ENCODE measurements at places on chromosomes 11 and 22. TPM values are rescaled to one million over a fixed set of nuclear protein-coding genes. Genes with fewer than 3 reads are reported as not detected.

GRCh38 chr11:65491614-65492386, 7.0 kb upstream of the MALAT1 start:
- no peak for ATAC-seq
- H3K4me1 ChIP-seq: peaks cover 18% of the 10 kb centered on the region
- H3K4me3 ChIP-seq: peak overlapping the region; percentile 90
- H3K27me3 ChIP-seq: no peaks in the 10 kb centered on the region
- peaks cover 11% of the 10 kb centered on the region for H3K36me3 ChIP-seq

DNA sequence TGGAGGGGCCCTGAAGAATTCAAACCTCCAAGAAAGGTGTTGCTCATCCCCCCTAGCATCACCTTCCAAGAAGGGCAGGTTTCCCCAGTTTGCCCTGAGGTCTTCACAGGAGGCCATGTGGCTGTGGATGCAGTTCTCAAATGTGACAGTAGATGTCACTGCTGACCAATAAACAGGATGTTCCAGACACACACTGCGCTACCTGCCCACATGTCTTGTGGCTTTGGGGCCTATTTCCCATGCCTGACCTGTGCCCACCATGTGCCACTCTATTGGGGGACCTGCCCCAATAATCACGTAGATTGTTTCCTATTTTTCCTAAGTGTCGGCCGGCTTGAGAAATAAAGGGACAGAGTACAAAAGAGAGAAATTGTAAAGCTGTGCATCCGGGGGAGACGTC, 4.5 kb downstream of the GSTT2 start:
- H3K4me1 ChIP-seq: peaks cover 11% of the 10 kb centered on the region
- H3K36me3 ChIP-seq: no peaks in the 10 kb centered on the region
- ATAC-seq: peak; percentile 90
- H3K27me3 ChIP-seq: no peaks in the 10 kb centered on the region
- H3K27ac ChIP-seq: peak overlapping the region; percentile 17

DNA sequence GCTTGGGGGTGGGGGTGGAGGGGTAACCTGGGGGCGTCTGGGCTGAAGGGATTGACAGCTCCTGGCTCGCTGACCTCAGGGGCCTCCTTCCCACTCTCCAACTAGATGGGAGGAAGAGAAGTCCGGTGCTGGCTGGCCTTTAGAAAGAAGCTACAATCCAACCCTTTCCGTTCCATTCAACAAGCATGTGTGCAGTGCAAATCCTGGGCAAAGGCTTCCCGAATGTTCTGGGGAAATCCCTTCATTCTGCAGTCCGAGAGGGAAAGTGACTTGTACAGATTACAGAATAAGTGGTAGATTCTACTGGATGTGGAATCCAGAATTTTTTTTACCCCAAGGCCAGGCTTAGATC, 149.9 kb downstream of the FEZ1 start:
- ATAC-seq: no peak
- H3K27me3 ChIP-seq: peaks cover 12% of the 10 kb centered on the region
- no peak overlapping the region for H3K27ac ChIP-seq
- no peaks in the 10 kb centered on the region for H3K4me1 ChIP-seq

Gene C11orf68
- 20.9 TPM for total RNA-seq

DNA sequence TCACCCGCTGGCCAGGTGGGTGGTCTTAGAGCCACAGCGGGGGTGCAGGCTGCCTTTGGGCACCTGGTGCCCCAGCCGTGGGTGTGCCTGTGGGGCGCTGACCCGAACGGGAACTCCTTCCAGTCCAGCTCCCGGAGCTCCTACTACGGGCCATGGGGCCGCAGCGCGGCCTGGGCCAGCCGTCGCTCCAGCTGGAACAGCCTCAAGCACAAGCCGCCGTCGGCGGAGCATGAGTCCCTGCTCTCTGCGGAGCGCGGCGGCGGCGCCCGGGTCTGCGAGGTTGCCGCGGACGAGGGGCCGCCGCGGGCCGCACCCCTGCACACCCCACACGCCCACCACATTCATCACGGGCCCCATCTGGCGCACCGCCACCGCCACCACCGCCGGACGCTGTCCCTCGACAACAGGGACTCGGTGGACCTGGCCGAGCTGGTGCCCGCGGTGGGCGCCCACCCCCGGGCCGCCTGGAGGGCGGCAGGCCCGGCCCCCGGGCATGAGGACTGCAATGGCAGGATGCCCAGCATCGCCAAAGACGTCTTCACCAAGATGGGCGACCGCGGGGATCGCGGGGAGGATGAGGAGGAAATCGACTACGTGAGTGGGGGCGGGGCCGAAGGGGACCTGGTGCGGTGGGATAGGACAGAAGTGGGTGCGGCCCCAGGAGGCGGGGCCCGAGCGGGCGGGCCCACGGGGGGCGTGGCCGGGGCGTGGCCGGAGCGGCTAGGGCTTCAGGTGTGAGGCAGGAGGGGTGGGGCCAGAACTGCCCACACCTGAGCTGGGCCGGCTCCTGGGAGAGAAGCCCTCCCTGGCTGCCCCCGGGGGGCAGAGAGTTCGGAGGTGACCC, 91.5 kb downstream of the CACNA1I start:
- peak overlapping the region; percentile 72 for H3K4me3 ChIP-seq
- peaks cover 8% of the 10 kb centered on the region for H3K36me3 ChIP-seq
- no peaks in the 10 kb centered on the region for H3K27me3 ChIP-seq

Gene PATE4
- not detected for total RNA-seq

- no peaks in the 10 kb centered on the region for H3K4me1 ChIP-seq
- no peak overlapping the region for H3K4me3 ChIP-seq
- no peak overlapping the region for H3K27ac ChIP-seq
- no peaks in the 10 kb centered on the region for H3K36me3 ChIP-seq
Observed at GRCh38 chr11:11163236-11163635, 189.8 kb downstream of the CSNK2A3 start.

GRCh38 chr22:36771356-36772063, 4.4 kb downstream of the IFT27 start:
- no peak for ATAC-seq
- H3K4me1 ChIP-seq: peaks cover 8% of the 10 kb centered on the region
- no peaks in the 10 kb centered on the region for H3K36me3 ChIP-seq
- no peak overlapping the region for H3K4me3 ChIP-seq
- peak overlapping the region; percentile 14 for H3K27ac ChIP-seq

Gene LMO2
- not detected for total RNA-seq

GRCh38 chr22:35202376-35202775, 54.9 kb upstream of the HMGXB4 start:
- H3K27ac ChIP-seq: no peak overlapping the region
- no peaks in the 10 kb centered on the region for H3K36me3 ChIP-seq
- peaks cover 29% of the 10 kb centered on the region for H3K27me3 ChIP-seq
- no peak overlapping the region for H3K4me3 ChIP-seq
- no peak for ATAC-seq
- H3K4me1 ChIP-seq: no peaks in the 10 kb centered on the region

- H3K4me1 ChIP-seq: peaks cover 9% of the 10 kb centered on the region
- no peaks in the 10 kb centered on the region for H3K36me3 ChIP-seq
- peak overlapping the region; percentile 72 for H3K4me3 ChIP-seq
- peak overlapping the region; percentile 39 for H3K27ac ChIP-seq
- H3K27me3 ChIP-seq: no peaks in the 10 kb centered on the region
- ATAC-seq: peak; percentile 98
Observed at GRCh38 chr22:21657360-21658032, 8.3 kb upstream of the PPIL2 start.

Gene DEUP1
- not detected for total RNA-seq

GRCh38 chr11:126764231-126764630, 236.3 kb downstream of the KIRREL3 start:
- no peak overlapping the region for H3K4me3 ChIP-seq
- H3K36me3 ChIP-seq: no peaks in the 10 kb centered on the region
- no peak for ATAC-seq
- no peaks in the 10 kb centered on the region for H3K4me1 ChIP-seq
- no peak overlapping the region for H3K27ac ChIP-seq

DNA sequence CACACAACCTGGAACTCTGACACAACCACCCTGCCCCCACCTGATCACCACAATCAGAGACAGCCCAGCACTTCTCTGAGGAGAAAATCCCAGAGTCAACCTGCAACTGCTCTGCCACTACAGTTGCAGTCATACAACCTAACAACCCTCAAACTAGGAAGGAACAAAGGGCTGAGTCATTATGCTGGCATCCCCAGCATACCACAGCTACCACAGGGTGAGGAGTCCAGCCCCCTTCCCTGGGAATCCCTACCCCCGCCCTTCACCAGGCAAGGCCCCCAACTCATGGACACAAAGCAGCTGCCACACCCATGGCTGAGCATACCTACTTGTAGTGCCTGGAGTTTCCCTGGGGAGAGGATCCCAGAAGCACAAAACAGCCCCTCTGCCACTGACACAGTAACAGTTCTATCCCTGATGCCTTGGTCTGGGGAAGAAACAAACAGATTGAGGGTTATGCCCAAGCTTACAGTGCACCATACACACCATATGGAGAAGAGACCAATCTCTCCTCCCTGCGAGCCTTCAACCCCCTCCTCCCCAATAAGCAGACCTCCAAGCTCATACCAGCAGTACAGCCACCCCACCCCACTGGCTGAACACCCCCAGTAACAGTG, 68.5 kb upstream of the C11orf58 start:
- H3K27me3 ChIP-seq: peaks cover 14% of the 10 kb centered on the region
- H3K4me1 ChIP-seq: no peaks in the 10 kb centered on the region
- no peak for ATAC-seq
- H3K27ac ChIP-seq: no peak overlapping the region
- no peaks in the 10 kb centered on the region for H3K36me3 ChIP-seq

GRCh38 chr11:76770642-76771445, 12.3 kb upstream of the TSKU start:
- H3K27me3 ChIP-seq: no peaks in the 10 kb centered on the region
- peaks cover 19% of the 10 kb centered on the region for H3K4me1 ChIP-seq
- H3K4me3 ChIP-seq: peak overlapping the region; percentile 45
- peak overlapping the region; percentile 20 for H3K27ac ChIP-seq
- peak; percentile 83 for ATAC-seq
- no peaks in the 10 kb centered on the region for H3K36me3 ChIP-seq

DNA sequence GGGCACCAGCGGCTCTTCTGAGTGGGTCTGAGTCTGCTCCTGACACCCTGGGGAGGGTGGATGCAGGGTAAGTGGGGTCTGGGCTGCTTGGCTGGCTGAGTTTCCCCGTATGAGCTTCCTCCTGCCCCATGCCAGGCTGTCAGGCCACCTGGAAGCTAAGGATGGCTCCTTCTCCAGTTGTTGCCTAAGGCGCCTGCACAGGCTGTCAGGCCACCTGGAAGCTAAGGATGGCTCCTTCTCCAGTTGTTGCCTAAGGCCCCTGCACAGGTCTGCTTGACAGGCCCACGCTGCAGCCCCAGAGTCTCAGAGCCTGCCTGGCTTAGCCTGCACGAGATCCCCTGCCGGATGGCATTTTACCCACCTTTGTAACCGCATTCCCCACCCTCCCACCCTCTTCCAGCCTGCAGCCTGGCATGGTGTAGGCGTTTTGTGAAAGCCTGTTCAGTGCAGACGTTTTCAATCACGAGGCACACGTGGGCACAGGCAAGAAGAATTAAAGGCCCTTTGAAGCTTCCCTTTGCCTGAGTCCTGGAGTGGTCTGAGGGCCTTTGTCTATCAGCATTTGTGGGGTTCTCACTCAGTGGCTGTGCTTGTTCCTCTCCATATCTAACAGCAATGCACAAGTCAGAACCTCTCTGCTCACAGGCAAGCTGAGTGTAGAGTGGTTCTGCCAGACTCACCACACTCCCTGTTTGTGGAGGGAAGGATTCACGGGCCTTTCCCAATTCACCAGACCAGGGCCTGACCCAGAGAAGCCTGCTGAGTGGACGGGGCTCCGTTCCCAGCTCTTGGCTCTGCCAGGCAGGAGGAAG, 40.2 kb upstream of the B3GAT1 start:
- ATAC-seq: no peak
- H3K4me3 ChIP-seq: no peak overlapping the region
- H3K27me3 ChIP-seq: peaks cover 5% of the 10 kb centered on the region
- no peaks in the 10 kb centered on the region for H3K36me3 ChIP-seq
- H3K27ac ChIP-seq: no peak overlapping the region

- H3K36me3 ChIP-seq: no peaks in the 10 kb centered on the region
- H3K27me3 ChIP-seq: no peaks in the 10 kb centered on the region
- no peaks in the 10 kb centered on the region for H3K4me1 ChIP-seq
- H3K27ac ChIP-seq: no peak overlapping the region
- H3K4me3 ChIP-seq: no peak overlapping the region
- ATAC-seq: no peak
Observed at GRCh38 chr11:95517453-95517852, 272.1 kb downstream of the FAM76B start.

- no peak overlapping the region for H3K4me3 ChIP-seq
- H3K27ac ChIP-seq: peak overlapping the region; percentile 31
- peaks cover 87% of the 10 kb centered on the region for H3K36me3 ChIP-seq
- no peak for ATAC-seq
- no peaks in the 10 kb centered on the region for H3K4me1 ChIP-seq
Observed at GRCh38 chr11:68776442-68777235, 25.3 kb upstream of the TESMIN start.

- H3K4me1 ChIP-seq: peaks cover 4% of the 10 kb centered on the region
- H3K27ac ChIP-seq: no peak overlapping the region
- H3K4me3 ChIP-seq: no peak overlapping the region
- no peak for ATAC-seq
Observed at GRCh38 chr11:78132475-78132874, 7.0 kb downstream of the ALG8 start.

Gene FAM181B
- not detected for total RNA-seq

Gene INSC
- not detected for total RNA-seq

- no peak overlapping the region for H3K27ac ChIP-seq
- H3K4me3 ChIP-seq: no peak overlapping the region
- H3K27me3 ChIP-seq: no peaks in the 10 kb centered on the region
- ATAC-seq: no peak
Observed at GRCh38 chr11:89201138-89201537, 23.5 kb downstream of the TYR start.

DNA sequence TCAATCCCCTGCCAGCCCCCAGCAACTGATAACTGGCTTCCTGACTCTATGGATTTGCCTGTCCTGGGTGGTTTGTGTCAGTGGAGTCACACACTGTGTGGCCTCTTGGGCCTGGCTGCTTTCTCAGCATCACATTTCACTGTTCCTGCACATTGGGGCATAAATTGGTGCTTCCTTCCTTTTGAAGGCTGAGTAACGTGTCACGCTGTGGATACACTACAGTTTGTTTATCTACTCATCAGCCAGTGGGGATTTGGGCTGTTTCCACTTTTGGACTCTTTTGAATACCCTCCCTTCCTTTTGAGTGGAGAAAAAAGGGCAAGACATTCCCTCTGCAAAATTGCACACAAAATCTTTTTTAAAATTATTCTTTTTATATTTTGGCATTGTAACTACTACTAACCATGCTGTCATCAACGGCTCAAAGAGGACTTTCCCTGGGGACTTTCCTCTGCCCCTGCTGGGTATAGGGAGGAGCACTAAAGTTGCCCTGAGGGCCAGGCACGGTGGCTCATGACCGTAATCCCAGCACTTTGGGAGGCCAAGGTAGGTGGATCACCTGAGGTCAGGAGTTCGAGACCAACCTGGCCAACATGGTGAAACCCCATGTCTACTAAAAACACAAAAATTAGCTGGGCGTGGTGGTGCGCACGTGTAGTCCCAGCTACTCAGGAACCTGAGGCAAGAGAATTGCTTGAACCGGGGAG, 7.8 kb upstream of the CELSR1 start:
- H3K27me3 ChIP-seq: peaks cover 10% of the 10 kb centered on the region
- peak; percentile 79 for ATAC-seq
- H3K36me3 ChIP-seq: no peaks in the 10 kb centered on the region
- H3K4me1 ChIP-seq: no peaks in the 10 kb centered on the region
- H3K27ac ChIP-seq: no peak overlapping the region

- ATAC-seq: no peak
- no peaks in the 10 kb centered on the region for H3K4me1 ChIP-seq
- no peaks in the 10 kb centered on the region for H3K27me3 ChIP-seq
- no peak overlapping the region for H3K4me3 ChIP-seq
- H3K36me3 ChIP-seq: no peaks in the 10 kb centered on the region
- no peak overlapping the region for H3K27ac ChIP-seq
Observed at GRCh38 chr22:30731658-30732057, 37.0 kb downstream of the OSBP2 start.

Gene FBLN1
- total RNA-seq: 0.65 TPM
